ENCODE measurements at places on chromosomes 7 and 10. TPM values are rescaled to one million over a fixed set of nuclear protein-coding genes. Genes with fewer than 3 reads are reported as not detected.

DNA sequence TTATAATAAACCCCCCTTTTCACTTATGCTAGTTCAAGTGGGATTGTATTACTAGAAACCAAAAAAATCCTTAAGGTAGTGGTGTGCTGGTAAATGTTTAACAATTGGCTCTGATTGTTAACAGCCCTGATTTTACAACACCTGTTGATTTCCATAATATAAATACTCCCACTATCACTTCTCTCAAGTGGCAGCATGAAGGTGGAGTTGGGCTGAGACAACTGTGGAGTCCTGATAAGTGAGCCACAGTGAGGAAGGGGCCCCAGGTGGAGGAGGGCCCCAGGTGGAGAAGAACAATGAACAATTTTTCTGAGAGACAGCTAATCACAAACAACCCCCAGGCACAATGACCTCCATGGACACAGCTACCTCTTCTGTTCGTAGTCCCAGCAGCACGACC, 26.4 kb downstream of the SSMEM1 start:
- no peak overlapping the region for H3K27ac ChIP-seq
- no peak overlapping the region for H3K4me3 ChIP-seq
- no peaks in the 10 kb centered on the region for H3K36me3 ChIP-seq
- peaks cover 5% of the 10 kb centered on the region for H3K4me1 ChIP-seq
- no peak for DNase-seq

DNA sequence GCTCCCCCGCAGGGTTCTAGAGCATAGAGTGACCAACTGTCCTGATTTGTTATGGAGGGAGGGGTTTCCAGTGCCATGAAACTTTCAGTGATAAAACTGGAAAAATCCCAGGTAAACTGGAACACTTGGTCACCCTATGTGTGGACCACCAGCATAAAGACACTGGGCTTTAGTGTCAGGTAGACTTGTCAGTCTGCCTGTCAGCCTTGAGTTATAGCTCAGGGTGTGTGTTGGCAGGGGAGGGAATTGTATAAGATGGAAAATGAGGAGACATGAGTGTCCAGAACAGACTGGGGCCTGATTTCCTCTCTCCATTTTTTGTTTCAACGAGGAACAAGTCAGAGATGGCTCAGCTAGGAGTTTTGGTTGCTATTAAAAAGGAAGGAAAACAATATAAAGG, 10.2 kb upstream of the EFCAB10 start:
- no peaks in the 10 kb centered on the region for H3K4me1 ChIP-seq
- H3K4me3 ChIP-seq = no peak overlapping the region

DNA sequence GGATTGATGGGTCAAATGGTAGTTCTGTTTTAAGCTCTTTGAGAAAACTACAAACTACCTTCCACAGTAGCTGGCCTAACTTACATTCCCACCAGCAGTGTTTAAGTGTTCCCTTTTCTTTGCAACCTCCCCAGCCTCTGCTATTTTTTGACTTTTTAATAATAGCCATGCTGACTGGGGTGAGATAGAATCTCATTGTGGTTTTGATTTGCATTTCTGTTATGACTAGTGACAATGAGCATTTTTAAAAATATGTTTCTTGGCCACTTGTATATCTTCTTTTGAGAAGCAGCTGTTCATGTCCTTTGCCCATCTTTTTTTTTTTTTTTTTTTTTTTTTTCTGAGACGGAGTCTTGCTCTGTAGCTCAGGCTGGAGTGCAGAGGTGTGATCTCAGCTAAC, 155.2 kb upstream of the BMPER start:
- no peak overlapping the region for H3K4me3 ChIP-seq
- no peaks in the 10 kb centered on the region for H3K27me3 ChIP-seq
- H3K36me3 ChIP-seq = no peaks in the 10 kb centered on the region
- peaks cover 10% of the 10 kb centered on the region for H3K4me1 ChIP-seq
- H3K27ac ChIP-seq = no peak overlapping the region
- DNase-seq = no peak

DNA sequence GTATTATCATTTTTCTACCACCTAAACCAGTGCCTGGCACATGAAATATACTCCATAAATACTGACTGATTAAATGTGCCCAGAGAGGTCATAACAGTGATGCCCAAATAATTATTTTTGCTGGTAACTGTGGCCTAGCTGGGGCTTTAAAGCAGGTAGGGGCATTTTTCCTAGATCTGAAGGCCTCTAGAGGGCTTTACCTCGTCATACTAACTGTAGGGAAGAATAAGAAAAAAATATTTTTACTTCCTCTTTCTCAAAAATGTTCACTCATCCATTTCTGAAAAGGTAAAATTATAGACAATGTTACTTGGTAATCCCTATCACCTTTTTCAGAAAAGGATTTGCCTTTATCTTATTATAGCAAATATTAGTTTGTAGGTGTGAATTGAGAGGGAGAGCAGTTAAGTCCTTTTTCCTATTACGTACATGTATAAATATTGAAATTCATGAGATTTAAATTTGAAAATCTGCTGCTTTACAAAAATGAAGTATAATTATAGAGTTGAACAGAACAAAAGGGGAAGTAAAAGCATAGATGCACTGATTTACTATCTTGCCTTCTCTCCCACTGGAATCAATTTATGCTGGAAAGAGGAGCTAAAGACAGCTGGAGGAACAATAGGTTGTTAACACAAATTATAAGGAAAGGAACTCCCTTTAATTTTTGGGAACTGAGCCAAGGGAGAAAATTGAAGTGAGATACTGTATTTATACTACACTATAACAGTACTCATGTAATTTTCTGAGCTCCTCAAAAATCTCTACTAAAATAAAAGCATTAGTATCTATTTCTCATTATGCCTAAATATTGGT, 71.5 kb upstream of the NOBOX start:
- no peaks in the 10 kb centered on the region for H3K36me3 ChIP-seq
- DNase-seq = no peak
- no peak overlapping the region for H3K4me3 ChIP-seq
- H3K27me3 ChIP-seq = no peaks in the 10 kb centered on the region
- H3K27ac ChIP-seq = no peak overlapping the region

DNA sequence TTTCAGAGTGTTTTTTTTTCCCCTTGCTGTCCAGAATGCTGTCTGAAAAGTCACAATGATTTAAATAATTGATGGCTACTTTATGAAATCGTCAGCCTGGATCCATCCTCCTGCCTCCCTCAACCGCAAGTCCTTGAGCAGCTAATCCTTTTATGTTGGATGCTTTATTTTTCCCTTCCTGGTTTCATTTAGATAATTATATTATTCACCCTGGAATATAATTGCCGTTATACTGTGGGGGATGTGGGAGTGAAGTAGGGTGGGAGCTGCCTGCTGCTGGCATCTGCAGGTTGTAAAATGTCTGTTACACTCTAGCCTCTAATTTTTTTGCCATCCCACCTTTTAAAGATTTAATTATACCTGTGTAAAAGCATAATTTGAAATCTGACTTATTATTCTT, 290.5 kb upstream of the LRGUK start:
- H3K4me3 ChIP-seq = no peak overlapping the region
- H3K27ac ChIP-seq = no peak overlapping the region
- H3K4me1 ChIP-seq = no peaks in the 10 kb centered on the region
- H3K27me3 ChIP-seq = no peaks in the 10 kb centered on the region
- no peaks in the 10 kb centered on the region for H3K36me3 ChIP-seq

DNA sequence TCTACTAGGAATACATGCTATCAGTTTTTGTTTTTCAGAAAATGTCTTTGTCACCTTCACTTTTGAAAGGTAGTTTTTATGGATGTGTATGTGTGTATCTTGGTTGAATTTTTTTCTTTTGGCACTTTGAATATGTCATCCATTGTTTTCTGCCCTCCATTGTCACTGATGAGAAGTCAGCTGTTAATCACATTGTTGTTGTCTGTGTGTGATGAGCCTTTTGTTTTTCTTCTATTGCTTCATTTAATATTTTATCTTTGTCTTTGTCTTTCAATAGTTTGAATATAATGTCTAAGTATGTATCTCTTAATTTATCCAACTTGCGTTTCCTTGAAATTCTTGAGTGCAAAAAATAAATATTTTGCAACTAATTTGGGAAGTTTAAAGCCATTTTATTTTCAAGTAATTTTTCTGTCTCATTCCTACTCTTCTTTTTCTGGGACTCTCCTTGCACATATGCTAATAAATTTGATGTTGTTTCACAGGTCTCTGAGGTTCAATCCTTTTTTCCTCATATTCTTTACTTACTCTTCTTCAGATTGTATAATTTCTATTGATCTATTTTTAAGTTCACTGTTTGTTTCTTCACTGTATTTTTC, 546.9 kb upstream of the GHITM start:
- no peaks in the 10 kb centered on the region for H3K4me1 ChIP-seq
- H3K4me3 ChIP-seq = no peak overlapping the region
- no peak for DNase-seq
- H3K36me3 ChIP-seq = no peaks in the 10 kb centered on the region
- no peak overlapping the region for H3K27ac ChIP-seq
- H3K27me3 ChIP-seq = no peaks in the 10 kb centered on the region

DNA sequence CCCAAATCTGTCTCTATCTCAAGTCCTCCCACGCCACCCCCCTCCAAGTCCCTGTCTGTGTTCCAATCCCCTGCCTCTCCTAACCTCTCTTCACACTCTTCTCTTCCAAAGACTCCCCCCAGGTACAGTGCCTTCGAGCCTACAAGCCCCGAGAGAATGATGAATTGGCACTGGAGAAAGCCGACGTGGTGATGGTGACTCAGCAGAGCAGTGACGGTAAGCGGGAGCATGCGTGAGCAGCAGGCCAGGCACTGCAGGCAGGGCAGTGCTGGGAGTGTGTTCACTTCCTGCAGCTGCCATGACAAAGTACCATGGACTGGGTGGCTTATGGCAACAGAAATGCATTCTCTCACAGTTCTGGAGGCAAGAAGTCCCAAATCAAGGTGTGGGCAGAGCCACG, 23.4 kb downstream of the ARHGEF5 start:
- H3K36me3 ChIP-seq = no peaks in the 10 kb centered on the region
- no peak for DNase-seq
- no peak overlapping the region for H3K27ac ChIP-seq
- H3K4me3 ChIP-seq = no peak overlapping the region

GRCh38 chr7:117038408-117038807, 85.1 kb downstream of the ST7 start:
- no peak overlapping the region for H3K4me3 ChIP-seq
- H3K27me3 ChIP-seq = no peaks in the 10 kb centered on the region
- H3K4me1 ChIP-seq = no peaks in the 10 kb centered on the region
- no peak for DNase-seq
- no peaks in the 10 kb centered on the region for H3K36me3 ChIP-seq

DNA sequence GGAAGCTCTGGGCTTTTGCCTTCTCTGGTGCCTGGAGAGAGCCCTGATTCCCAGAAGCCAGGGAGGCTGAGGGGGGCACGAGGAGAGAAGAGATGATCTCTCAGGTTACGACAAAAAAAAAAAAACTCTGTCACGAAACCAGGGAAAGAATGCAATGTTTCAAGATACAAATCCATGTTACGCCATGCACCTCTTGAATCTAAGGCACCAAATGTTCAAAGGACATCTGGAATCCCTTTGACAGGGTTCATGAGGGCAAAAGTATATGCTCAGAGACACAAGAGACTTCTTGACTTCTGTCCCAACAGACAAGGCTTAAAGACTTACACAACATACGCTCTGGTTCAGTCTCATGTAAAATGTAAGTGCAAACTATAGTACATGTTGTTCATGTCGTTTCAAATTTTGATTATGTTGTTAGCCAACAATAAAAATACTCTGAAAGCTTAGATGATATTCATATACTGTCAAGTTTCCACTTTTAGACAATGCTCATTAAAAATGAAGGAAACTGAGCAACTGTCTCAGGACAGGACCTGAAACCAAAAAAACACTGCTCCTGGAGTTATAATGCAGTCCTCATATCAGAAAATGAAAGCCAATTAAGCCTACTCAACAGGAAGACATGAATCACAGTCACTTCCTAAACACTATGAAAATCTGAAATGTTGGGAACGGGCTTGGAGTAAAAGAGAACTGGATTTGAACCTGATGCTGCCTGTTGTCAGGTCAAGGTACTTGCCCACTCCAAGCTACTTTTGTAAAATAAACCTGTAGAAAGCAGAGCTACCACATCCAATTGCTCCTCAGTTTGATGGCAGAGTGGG, 72.3 kb downstream of the CHCHD3 start:
- no peaks in the 10 kb centered on the region for H3K4me1 ChIP-seq
- no peak for DNase-seq
- no peaks in the 10 kb centered on the region for H3K27me3 ChIP-seq
- H3K27ac ChIP-seq = no peak overlapping the region

Gene STOX1
- 53.9 TPM for total RNA-seq

- H3K4me3 ChIP-seq = no peak overlapping the region
- no peak for DNase-seq
- no peaks in the 10 kb centered on the region for H3K36me3 ChIP-seq
- H3K27ac ChIP-seq = no peak overlapping the region
- peaks cover 11% of the 10 kb centered on the region for H3K27me3 ChIP-seq
Observed at GRCh38 chr10:93579089-93579488, 12.6 kb downstream of the FFAR4 start.

- H3K4me3 ChIP-seq = no peak overlapping the region
- peaks cover 4% of the 10 kb centered on the region for H3K27me3 ChIP-seq
- no peak for DNase-seq
- H3K36me3 ChIP-seq = no peaks in the 10 kb centered on the region
- H3K4me1 ChIP-seq = no peaks in the 10 kb centered on the region
Observed at GRCh38 chr7:113128031-113128430, 9.7 kb upstream of the SMIM30 start.
